Activated CD4-positive, alpha-beta T cell treated with anti-CD3 and anti-CD28 coated beads, Interleukin-2, amount 50 U/mL, for 48 hours (primary cell): ENCODE measurements at places on chromosomes 12 and 14.

- DNase-seq = no peak
Observed at GRCh38 chr12:115528466-115528865, 749.0 kb downstream of the MED13L start.

DNA sequence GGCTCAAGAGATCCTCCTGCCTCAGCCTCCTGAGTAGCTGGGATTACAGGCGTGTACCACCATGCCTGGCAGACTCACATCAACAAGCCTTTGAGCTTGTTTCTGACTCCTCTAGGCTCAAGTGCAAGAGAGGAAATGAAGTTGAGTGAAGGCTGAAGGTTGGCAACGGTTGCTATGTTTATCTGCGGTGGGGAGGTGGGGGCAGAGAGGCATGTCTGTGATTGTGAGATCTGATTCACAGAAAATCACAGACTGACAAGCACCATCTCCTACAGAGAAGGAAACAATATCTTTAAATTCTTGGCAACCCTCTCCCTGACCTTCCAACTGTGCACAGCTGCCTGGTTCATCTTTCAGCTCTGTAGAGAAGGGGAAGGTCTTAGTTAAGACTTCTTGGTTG is 22.1 kb upstream of the NINJ2 start:
- DNase-seq = peak; percentile 55

DNA sequence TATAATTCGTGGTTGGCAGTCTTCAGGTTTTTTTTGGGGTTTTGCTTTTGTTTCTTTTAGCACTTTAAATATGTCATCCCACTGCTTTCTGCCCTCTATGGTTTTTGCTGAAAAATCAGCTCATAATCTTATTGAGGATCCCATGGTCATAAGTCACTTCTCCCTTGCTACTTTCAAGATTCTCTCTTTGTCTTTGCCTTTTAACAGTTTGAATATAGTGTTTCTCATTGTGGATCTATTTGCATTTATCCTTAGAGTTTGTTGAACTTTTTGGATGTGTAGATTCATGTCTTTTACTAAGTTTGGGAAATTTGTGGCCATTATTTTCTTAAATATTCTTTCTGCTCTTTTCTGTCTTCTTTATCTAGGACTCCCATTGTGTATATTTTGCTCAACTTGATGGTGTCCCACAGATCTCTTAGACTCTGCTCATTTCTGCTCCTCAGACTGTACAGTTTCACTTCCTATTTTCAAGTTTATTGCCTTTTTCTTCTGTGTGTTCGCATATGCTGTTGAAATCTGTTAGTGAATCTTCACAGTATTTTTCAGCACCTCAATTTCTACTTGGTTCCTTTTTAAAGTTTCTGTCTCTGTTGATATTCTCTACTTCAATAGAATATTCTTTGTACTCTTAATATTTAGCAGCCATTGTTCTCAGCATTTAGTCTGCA is 70.8 kb downstream of the WNK1 start:
- DNase-seq = no peak

DNA sequence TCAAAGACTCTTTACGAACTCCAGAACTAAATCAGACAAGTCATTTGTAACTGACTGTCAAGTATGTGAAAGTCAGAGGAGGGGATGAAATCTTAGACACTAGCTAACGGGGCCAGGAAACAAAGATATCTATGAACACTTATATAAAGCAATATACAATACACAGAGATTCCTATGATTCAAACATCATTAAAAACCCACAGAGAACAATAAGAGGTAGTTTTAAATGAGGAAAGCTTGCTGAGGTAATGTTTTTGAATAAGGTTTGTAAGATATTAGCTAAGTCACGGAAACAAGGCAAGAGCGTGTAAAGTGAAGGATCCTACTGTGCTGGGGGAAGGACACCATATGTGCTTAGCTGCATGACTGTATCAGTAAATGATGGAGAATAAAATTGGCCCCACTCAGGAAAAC is 36.7 kb downstream of the SAV1 start:
- no peak for DNase-seq

- DNase-seq = peak; percentile 79
Observed at GRCh38 chr14:98227000-98227726, 1044.8 kb downstream of the BCL11B start.

DNA sequence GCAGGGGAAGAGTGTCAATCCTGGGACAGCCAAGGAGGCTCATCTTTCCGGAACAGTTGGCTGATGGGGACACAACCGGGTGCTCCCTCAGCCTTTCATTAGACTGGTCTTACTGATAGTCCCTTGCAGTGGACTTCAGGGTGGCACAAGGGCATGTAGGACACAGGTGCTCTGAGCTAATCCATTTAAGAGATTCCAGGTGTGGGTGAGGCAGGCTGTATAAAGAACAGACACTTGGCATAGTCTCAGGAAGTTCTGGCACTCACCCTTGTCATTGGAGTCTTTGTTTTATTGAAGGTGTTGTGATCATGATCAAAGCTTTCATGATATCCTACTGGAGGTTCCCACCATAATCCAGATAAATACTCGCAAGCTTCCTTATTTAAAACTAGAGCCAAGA is 341.6 kb downstream of the EMP1 start:
- no peak for DNase-seq

GRCh38 chr12:56362130-56363059 is at the start of gene APOF:
Gene APOF (minus strand): TSS chr12:56362857. CDS start chr12:56362745, 112 bp downstream.
- DNase-seq = no peak
